Daoy (cell line): ENCODE measurements at places on chromosomes 12 and 14.

- no peak for DNase-seq
These were observed 118.6 kb upstream of the CCDC175 start for GRCh38 chr14:59695198-59695597.

GRCh38 chr12:24840046-24840800 is 108.7 kb downstream of the BCAT1 start:
- DNase-seq, result peak; percentile 66

- no peak for DNase-seq
These were observed 16.1 kb upstream of the SUSD6 start for GRCh38 chr14:69595336-69595735.

DNA sequence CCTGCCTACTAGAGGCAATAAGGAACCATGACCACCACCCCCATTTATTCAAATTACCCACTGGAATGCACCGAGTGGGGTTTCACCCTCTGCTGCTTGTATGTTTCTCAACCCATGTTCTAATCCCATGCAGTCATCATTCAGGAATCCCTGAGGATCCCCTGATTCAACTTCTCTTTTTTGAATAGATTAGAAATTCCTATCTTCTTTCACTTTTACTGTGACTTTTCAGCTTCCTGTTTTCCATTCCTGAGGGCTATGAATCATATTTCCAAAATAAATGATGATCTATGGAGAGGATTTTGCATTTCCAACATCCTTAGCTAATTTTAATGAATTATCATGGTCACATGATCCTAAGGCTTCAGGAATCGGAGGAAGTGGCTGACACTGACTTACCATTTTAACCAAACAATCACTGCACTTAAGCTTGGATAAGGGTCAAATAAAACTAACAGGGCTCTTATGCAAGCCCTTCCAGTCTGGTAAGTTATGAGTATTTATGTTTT is 19.4 kb upstream of the P2RX4 start:
- DNase-seq, result peak; percentile 92

- no peak for DNase-seq
These were observed 25.4 kb downstream of the SVOP start for GRCh38 chr12:108995370-108995992.

DNA sequence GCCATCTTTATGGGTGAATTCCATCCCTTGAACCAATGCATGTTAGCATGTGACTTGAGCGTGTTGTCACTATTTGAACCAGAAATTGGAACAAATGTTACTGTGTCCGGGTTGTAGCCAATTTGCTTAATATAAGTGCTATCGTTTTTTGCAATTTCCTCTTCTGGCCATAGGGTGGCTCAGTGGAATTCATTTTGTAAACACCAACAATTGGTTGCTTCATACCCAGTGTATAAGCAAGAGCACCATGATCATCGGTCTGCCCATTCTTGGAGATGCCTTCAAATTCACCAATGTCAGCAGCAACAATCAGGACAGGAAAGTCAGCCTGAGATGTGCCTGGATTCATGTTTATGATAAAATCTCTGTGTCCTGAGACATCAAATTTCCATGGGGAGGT is 5.0 kb upstream of the NEDD1 start:
- DNase-seq, result no peak

GRCh38 chr12:132012919-132013568 is 63.3 kb downstream of the EP400 start:
- DNase-seq, result no peak

GRCh38 chr14:63480599-63480998 is 62.6 kb downstream of the PPP2R5E start:
- DNase-seq, result no peak

DNA sequence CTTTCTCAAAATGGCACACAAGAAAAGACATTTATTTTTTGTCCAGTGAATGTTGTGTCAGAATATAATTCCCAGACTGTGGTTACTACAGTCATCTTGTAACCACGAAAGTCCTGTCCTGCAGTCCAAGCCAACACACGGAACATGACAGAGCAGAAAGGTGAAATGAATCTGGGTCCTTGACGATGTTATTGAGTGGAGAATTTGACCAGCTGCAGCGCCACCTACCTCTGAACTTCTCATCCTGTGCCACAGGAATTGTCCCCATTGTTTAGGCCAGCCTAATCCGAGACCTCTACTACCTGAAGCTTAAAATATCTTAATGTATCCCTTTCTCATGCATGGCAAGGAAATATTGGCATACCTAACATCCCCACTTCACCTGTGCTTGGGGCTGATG is 64.1 kb upstream of the OTX2 start:
- DNase-seq, result peak; percentile 76

DNA sequence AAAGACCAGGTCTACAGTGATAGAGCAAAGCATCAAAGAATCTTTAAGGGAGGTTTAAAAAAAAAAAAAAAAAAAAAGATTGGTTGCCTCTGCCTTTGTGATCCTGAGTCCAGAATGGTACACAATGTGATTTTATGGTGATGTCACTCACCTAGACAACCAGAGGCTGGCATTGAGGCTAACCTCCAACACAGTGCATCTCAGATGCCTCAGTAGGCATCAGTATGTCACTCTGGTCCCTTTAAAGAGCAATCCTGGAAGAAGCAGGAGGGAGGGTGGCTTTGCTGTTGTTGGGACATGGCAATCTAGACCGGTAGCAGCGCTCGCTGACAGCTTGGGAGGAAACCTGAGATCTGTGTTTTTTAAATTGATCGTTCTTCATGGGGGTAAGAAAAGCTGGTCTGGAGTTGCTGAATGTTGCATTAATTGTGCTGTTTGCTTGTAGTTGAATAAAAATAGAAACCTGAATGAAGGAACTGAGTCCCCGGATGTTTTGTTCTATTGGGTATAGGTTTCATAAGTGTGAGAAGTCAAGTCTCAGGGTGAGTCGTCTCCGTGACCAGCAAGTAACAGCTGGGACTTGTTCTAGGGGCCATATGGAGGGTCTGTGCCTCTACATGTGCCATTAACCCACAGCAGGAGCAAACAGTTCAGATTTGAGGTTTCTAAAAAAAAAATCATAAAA is 9.3 kb downstream of the PEBP1 start:
- no peak for DNase-seq

- DNase-seq, result no peak
These were observed 9.9 kb downstream of the LGR5 start for GRCh38 chr12:71449373-71450070.

- DNase-seq, result peak; percentile 91
These were observed 6.8 kb downstream of the ART4 start for GRCh38 chr12:14836336-14837210.

DNA sequence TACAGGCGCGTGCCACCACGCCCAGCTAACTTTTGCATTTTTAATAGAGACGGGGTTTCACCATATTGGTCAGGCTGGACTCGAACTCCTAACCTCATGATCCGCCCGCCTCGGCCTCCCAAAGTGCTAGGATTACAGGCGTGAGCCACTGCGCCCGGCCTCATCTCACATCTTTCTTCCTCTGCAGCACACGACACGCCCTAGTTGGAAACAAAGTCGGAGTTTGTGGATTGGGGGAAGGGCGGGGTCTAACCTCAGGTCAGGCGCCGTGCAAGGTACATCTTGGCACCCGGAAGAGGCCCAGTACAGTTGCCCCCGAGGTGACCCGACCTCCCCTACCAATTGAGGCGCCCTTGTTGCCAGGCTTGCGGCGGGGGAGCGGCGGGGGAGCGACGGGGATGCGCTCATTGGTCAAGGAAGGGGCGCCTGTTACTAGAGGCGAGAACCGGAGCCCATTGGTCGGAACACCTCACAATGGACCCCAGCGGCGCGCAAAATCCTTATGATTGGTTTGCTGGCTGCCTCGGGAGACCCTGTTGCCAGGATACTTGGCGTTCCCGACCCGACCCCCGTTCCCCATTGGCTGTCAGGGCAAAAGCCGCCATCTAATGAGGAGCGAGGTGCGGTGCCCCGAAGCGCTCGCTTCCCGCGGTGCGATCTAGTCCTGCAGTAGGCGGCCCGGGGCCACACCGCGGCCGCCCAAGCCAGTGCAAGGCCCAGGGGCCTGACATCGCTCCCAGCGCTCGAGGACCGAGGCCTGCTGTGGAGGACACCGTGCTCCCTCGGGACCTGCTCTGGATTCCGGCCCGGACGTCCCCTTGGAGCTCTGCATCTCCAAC is at the start of gene REC8:
Gene REC8, plus strand, starts transcription at position 659 of the 839 bp plus-strand sequence. CDS start 473 bp downstream, outside the sequence.
- no peak for DNase-seq

DNA sequence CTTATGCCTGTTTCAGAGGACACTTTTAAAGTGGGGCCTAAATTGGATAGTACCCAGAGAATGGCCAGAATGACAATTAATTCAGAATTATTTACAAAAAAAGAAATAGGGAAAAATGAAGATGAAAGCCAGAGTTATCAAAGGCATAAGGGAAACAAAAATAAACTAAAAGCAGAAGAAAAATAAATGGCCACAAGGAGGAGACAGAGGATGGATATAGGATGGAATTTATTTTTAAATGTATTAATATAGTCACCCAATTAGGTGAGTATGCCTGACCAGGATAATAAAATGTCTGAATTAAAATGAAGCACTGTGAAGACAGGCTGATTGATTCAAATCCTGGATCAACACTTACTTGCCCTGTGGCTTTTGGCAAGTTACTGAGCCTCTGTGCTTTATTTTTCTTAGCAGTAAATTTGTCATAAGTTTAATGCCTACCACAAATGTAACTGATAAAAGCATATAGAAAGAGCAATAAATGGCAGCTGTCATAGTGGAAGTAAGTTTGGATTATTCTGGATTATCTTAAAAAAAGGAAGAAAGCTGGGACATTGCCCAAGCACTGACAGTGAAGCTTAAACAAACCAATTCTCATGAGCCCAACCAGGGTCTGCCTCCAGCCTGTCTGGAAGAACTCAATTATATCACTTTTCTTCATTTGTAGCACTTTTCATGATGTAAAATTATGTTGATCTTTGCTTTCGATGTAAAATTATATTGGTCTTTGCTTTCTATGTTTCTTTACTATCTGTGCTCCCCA is 3.5 kb downstream of the CLEC9A start:
- DNase-seq, result no peak

DNA sequence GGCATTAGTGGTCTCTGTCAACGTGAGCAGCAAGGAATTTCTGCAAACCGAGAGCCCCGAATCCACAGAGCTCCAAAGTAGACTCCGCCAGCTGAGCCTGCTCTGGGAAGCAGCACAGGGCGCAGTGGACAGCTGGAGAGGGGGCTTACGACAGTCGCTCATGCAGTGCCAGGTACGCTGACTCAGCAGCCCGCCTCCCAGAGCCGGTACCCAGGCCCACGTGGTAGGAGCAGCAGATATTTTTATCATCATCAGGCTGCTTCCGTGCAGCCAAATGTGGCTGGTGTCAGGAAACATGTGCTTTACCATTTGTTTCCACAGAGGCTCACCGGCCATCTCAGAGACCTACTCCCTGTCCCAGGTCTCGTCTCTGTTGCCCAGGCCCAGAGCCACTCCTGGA is 73.7 kb downstream of the ESR2 start:
- DNase-seq, result no peak

GRCh38 chr12:2300168-2300567 is 247.4 kb downstream of the CACNA1C start:
- DNase-seq, result no peak

DNA sequence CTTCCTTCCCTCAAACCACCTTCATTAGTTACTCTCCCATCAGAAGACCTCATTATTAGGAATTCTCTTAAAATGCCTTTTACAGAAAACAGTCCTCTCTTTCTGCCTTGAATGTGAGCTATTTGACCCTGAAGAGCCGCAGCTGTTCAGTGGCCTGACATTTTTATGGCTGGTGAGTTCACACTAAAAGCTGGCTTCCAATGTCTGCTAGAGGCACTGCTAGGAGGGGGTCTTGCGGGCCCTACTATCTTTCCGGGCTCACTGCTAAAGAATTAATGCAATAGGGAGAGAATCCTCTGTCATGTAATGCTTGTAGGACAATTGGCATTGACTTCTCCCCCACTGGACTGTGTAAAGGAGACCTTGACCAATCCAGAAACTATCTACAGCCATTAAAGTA is 87.7 kb downstream of the GPR135 start:
- DNase-seq, result no peak

DNA sequence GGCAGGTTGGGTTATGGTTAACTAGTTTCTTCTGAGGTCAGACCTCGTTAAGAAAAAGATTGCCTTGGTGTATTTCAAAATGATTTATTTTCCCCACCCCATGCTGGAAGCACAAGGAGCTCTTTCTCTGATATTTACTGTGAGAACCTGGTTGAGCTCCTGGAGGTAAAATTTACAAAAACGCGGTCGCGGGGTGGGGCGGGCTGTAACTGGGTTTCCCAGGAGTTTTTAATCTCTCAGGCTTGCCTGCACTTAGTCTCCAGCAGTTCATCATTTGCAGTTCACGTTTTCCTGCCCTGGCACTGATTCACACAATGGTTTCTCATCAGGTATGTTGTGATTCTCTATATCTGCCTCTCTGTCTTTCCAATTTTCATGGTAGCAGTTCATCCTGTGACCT is 67.9 kb upstream of the PDE3A start:
- DNase-seq, result no peak

DNA sequence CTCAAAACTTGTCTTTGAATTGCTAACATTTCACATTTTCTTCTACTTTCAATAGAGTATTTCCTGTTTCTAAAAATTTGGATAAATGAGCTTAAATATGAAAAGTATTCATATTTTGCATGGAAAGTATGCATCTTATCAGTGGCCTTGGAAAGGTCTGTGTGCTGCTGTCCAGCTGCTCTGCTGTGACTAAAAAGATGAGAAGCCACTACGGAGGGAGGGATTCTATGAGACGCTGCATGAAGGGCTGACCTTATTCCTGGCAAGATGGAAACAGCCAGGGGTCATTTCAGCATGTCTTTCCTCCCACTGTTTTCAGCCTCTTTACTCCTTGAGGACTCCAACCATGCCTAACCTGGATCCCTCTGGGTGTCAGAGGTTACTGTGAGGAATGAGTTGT is 13.0 kb downstream of the PIWIL1 start:
- no peak for DNase-seq

DNA sequence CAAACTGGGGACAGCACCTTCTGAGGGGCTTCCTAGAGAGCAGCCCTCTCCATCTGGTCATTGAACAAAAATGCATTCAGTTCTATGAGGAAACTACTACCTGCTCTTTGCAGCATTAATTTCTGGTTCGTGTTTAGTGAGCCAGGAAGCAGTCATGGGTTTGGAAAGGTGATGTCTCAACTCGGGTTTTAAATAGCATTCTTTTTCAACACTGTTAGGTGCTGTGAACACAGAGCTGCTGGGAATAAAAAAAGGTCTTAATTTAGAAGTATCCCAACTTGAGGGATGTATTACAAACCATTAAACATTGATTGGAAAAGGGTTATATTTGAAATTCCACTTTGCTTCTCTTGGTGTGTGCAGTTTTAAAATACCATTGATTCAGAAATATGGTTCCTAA is 9.3 kb downstream of the MYO1H start:
- no peak for DNase-seq

DNA sequence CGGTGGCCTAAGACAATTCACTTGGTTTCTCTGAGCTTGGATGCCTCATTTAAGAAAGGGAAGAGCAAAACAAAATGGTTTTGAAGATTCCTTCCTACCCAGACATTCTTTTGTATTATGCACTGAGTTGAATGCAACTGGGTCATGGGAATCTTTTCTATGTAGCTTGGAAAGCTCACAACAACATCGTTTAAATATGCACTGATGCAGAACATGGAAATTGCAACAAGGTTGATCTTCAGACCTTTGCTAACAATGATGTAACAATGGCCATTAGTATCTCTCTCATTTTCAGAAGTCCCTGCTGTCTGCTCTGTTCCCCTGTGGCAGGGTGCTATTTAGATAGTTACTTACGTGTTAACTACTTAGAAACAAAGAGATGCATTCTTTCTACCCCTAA is 30.1 kb upstream of the IGF1 start:
- no peak for DNase-seq
